ENCODE measurements at places on chromosomes 5 and 9.

- no peak for DNase-seq
Observed at GRCh38 chr9:133975511-133975910, 16.6 kb downstream of the VAV2 start.

- DNase-seq: no peak
Observed at GRCh38 chr5:150397146-150397781, 15.4 kb downstream of the CD74 start.

DNA sequence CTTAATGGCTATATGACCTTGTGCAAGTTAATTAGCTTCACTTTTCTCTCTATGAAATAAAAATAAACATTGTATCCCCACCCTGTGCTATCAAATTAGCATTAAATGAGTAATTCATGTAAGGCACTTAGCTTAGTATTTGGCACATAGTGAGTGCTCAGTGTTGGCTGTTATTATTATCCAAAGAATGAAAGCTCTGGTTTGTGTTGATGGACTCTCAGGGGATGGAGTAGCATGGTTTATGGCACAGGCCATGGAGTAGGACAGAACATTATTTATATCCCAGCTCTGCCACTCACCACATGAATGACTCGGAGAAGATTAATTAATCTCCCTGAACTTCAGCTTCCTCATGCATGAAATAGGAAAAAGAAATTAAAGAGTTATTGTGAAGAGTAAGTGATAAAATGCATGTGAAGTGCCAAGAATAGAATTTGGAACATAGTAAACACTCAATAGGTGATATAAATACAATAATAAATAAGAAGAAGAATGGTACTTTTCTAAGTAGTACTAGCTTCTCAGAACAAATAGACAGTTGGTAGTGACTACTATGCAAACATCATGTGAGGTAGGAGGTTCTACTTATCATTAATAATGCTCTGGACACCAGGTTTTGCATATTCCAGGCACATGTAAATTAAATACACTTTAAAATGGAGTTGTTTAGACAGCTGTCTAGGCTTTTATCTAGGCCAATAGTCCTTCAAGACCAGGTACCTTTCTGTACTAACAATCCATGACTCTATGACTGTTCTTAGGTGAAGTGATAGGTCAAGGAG lies 146.4 kb downstream of the GRIA1 start:
- DNase-seq: no peak

DNA sequence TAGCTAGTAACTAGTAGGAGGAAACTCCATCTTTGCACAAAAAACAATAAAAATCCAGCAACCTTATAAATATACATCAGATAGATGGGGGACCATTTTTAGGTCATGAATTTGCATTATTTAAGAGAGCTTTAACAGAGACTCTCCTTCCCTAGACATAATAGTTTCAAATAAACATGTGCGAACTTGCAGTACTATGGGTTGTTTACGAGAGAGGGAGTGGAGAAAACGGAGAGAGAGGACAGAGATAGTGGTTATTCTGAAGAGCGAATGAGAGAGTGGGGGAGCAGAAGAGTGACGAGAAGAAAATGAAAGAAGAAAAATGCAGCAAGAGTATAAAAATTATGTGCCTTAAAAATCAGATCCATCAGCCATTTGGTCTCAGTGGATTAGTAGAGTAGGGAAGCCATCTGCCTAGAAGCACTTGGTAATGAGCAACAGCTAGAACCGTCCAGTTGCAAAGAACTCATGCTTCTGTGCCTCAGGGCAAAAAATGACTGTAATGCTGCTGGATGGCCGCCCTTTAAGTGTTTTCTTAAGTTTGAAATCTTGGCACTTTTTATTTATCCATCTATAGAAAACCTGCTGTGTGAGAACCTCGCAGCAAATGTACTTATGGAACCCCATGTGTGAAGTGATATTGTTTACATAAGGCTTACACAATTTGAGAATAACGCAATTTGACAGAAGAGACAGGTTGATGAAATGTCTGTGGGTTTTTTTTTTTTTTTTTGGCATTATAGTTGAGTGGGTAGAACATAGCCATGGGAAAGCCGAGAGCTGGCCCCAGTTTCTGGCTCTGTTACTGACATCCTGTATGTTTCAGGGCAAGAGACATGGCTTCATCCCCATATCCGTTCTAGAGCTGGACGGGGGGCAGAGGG lies 95.6 kb upstream of the ZNF608 start:
- DNase-seq: no peak

- DNase-seq: no peak
Observed at GRCh38 chr9:3299872-3300271, 225.9 kb downstream of the RFX3 start.

- DNase-seq: peak; percentile 86
Observed at GRCh38 chr9:99819123-99819855, 2.4 kb upstream of the NR4A3 start.

DNA sequence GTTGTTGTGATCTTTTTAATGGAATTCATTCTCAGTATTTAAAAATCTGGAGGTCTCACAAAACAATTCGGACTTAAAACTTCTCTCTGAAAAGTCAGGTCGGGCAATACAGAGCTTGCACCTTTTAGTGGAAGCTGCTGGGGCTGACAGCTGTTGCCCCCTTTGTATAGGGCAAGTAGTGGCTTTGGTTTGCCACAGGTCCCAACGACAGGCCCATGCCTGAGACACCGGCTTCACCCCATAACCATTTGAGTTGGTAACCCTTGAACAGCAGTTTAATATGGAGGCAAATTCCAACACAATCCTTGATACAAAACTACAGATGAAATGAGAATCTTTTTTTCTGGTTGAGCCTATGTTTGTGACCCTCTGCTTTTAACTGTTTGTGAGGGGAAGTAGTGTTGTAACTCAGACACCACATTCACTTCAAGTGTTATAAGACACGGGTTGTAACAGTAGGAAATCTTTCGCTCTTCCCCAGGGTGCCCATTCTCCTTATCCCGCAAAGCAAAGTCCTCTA lies 752 bp upstream of the GLRX start:
- DNase-seq: no peak
